ENCODE measurements at places on chromosomes 6 and 20.

DNA sequence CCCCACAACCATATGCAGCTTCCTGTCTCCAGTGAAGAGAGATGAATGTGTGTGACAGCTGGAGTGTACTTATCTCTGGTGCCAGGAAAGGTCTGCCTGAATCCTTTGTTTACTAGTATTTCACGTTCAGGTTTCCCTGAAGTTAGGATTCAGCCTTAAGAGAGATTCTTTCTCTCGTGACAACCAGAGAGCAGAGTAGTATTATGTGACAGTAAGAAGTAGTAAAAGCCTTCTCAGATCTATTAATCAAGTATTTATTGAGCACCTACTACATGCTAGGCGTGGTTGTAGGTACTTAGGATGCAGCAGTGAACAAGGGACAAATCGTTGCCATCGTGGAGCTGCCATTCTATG lies 949 bp downstream of the KIFC1 start:
- DNase-seq, result no peak

- no peak for DNase-seq
Observed at GRCh38 chr20:38346247-38346651, at the start of gene LBP. TSS of gene LBP (plus strand) at chr20:38346482. CDS start at chr20:38346517, 35 bp downstream.

GRCh38 chr6:11656491-11656890 lies 118.9 kb downstream of the TMEM170B start:
- DNase-seq, result no peak

DNA sequence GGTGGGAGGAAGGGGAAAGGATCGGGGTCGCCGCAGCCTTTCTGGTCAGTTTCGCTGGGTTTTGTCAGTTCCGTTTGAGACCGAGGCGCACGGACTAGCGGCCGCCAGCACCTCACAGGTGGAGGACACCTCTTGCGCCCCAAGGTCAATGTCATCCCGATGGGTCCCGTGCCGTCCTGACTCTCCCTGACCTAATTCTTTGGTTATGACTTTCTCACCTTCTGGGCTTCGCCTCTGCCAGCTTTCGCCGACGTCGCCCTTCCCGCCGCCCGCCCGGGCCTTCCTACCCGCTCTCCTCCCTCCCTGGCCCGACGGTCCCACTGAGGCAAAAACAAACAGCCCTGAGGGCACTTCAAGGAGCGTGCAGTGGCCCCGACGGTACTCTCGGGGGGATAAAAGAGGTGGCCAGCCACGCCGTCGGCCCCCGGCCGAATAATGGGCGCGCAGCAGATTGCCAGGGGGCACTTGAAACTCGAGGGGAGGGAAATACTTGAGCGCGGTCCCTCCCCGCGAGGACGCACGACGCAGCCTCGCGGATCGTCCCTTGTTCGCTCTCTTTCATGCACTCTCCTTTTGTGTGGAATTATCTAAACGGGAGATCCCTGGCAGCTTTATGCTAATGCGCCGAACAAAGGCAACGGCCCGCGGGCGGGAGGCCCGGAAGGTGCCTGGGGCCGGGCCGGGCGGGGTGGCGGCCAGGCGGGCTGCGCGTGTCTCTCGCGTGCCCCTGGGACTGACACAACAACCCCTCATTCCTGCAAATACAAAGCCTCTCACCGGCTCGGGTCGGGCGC lies 3.9 kb upstream of the INSM1 start:
- DNase-seq, result no peak

DNA sequence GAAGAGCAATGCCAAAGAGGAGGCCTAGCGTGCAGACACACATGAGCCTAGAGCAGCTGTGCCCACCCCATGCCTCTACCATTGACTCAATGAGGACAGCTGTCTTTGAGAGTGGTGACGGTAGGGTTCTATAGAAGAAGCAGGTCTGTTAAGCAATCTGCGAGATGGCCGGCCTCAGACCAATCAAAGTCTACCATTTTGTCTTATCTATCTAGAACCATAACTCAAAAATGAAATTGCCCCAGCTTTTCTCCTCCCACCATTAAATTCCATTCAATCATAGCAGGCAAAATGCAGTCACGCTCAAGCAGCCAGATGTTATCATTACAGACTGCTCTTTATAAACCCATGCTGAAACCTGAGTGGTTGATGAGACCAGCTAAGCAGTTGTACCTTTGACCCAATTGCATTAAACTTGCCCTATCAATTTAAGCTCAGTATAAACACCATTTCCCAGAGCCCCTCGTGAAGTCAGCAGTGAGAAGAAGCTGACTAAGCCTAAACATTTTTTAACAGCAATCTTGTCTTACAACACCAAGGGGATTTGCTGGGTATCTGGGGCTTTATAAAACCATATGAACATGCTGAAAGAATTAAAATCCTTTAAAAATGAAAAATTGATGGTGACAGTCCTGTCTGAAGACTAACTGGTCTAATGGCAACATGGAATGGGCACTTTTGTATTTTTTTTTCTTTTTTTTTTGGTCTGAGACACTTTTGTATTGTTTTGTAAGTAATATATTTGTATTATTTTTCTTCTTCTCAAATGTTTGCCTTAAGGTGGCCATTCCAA lies 57.5 kb downstream of the FOXC1 start:
- no peak for DNase-seq

DNA sequence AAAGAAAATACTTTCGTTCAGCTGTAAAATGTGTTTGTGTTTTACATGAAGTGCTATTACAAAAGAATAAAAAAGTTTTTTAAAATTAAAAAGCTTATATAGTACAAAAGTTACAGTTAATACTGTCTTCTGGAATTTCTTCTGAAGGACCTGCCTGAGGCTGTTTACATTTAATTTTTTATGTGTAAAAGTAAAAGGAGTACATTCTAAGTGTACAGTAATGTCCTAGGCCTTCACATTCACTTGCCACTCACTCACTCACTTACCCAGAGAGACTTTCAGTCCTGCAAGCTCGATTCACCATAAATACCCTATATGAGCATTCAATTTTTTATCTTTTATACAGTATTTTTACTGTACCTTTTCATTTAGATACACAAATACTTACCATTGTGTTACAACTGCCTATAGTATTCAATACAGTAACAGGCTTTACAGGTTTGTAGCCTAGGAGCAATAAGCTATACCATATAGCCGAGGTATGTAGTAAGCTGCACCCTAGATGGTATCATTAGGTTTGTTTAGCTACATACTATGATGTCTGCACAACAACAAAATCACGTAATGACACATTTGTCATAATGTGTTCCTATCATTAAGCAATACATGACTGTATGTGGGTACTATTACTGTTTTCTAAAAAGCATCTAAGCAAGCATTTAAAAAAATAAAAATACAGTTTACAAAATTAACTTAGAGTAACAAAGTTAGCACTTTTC lies 33.0 kb downstream of the RNF146 start:
- DNase-seq, result no peak

- DNase-seq, result no peak
Observed at GRCh38 chr6:33952016-33952415, 148.2 kb upstream of the MLN start.

DNA sequence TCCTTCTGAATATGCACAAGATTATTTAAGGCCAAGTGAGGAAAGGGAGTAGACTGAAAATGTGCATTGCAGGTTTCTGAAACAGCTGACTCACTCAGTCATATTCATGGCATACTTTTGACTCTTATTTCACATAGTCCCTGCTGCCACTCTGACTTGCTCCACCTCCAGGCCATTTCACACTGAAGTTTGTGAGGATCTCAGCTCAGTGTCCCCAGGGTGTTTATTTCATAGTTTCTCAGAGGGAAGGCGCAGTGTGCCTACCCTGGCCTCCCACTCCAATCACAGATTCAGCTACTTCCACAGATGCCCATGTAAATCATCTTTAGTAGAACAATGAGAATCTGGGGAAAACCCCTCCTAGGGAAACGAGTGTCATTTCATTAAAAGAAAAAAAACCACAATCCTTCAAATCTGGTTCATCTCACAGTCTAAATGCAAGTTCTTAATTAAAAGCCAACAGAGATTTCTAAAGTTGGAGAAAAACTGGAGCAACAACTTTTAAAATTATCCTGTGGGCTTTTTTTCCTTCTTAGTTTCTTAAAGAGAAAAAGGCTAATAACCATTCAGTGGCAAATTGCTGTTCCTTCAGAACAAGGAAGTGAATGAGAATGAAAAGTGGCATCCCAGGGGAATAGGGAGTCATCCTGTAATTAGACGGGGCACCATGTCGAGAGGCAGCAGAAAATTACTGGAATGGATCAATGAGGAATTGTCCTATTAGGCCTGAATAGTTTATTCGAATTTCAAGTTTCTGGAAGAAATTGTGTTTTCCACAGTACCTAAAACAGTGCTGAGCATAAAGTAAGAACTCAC lies 133.6 kb downstream of the TFAP2B start:
- DNase-seq, result no peak

DNA sequence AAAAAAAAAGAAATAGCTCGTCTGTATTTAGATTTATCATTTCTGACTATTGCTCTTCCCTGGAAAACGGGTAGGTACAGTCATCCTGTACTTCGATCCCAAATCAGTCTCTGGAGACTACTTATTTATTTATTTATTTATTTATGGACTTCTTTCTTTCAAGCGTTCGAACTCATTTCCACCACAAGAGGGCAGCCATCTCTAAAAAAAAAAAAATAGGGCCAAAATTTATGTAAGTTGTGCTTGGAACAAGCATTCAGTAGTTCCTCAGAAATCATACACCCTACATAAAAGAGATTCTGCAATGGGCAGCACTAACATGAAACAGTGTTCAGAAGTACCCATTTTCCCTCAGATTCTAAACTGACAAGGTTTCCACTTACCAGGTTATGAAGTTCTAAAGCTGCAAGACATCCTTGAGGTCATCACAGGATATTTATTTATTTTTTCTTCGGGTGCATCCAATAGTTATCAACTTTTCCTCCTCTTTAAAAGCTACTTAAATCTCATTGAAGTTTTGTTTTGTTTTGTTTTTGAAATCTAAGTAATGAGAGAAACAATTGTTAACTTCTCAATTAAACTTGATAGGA lies 1.9 kb upstream of the BMP2 start:
- no peak for DNase-seq

DNA sequence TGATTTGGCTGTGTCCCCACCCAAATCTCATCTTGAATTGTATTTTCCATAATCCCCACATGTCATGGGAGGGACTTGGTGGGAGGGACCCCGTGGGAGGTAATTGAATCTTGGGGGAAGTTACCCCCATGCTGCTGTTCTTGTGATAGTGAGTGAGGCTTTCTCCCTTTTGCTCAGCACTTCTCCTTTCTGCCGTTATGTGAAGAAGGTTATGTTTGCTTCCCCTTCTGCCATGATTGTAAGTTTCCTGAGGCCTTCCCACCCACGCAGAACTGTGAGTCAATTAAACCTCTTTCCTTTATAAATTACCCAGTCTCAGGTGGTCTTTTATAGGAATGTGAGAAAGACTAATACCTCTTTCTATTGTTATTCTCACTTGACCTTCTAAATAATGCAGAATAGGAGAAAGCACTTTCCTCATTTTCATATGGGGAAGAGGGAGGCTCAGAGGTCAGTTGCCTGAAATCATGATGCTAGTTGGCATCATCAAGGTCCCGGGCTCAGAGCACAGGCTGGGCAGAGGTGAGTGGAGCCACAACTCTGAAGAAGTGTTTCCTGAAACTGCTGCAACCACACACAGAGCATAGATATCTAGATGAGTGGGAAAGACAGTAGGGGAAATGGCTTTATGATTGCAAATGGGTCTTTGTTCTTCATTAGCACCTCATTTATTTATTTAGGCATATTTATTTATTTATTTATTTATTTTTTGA lies 191.0 kb downstream of the QKI start:
- DNase-seq, result no peak

GRCh38 chr20:58245181-58245891 lies 16.9 kb upstream of the ANKRD60 start:
- DNase-seq, result no peak

GRCh38 chr6:56372406-56372995 lies 125.1 kb upstream of the COL21A1 start:
- DNase-seq, result peak; percentile 51

- no peak for DNase-seq
Observed at GRCh38 chr6:77036400-77036799, 426.9 kb downstream of the HTR1B start.

GRCh38 chr6:157194643-157195042 lies 128.7 kb downstream of the TMEM242 start:
- DNase-seq, result no peak

DNA sequence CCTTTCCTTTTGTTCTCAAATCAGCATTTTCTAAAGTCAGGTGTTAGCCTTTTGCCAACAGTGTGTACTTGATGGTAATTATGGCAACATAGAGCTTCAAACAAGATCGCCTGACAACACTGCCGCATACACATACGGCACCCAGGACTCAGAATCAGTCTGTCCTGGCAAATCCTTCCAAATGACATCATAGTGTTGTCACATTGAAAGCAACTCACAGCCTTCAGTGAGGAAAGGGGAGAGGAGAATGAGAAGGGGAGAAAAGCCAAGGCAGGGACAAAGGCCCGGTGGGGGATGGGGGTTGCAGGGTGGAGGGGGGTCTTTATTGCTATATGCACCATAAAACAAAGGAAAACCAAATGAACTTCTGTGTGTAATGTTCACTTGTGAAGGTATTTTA lies 65.7 kb upstream of the PTGIS start:
- no peak for DNase-seq

Data from dermis microvascular lymphatic vessel endothelial cell (primary cell).